ENCODE measurements at places on chromosomes 5 and 9.

DNA sequence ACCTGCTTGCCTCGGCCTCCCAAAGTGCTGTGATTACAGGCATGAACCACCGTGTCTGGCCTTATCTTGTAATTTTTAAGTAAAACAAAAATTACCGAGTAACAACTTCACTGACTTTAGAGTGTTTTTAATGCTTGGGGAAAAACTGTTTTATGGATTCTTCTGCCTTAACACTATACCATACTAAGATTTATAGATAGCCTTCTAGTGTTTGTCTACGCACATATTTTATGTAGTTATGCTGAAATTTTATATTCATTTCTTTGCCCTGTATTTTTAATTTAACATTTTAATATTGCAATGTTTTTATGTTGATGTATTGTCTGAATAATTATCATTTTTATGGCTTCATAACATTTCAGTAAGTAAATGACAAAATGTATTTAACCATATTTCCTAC lies 96.4 kb upstream of the FTMT start:
- no peak for DNase-seq

DNA sequence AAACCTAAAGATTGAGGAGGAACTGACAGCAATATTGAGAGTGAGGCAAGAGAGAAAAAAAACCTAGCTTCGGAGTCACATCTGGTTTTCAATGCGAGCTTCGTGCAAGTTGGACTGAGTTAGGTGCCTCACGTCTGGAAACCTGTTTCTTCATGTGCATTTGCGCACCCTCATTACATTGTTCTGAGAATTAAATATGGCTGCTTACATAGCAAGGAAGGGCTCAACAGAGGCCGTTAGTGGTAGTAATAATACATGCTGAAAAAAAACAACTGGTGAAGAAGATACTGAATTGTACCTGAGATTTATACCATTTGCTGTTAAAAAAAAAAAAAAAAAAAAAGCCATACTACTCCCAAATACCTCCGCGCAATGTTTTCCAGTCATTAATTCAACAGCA lies 18.6 kb downstream of the DNAJA1 start:
- no peak for DNase-seq

DNA sequence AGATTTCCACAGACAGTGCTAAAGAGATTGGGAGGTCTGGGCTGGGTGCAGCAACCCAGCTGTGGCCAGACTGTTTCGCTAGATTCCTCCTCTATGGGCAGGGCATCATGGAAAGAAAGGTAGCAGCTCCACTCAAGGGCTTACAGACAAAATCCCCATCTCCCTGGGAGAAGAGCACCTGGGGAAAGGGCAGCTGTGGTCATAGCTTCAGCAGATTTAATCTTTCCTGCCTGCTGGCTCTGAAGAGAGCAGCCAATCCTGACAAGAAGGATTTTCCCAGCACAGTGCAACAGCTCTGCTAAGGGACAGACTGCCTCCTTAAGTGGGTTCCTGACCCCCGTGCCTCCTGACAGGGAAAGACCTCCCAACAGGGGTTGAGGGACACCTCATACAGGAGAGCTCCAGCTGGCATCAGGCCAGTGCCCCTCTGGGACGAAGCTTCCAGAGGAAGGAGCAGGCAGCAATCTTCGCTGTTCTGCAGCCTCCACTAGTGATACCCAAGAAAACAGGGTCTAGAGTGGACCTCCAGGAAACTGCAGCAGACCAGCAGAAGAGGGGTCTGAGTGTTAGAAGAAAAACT lies 1379.3 kb upstream of the ACO1 start:
- DNase-seq, result no peak

DNA sequence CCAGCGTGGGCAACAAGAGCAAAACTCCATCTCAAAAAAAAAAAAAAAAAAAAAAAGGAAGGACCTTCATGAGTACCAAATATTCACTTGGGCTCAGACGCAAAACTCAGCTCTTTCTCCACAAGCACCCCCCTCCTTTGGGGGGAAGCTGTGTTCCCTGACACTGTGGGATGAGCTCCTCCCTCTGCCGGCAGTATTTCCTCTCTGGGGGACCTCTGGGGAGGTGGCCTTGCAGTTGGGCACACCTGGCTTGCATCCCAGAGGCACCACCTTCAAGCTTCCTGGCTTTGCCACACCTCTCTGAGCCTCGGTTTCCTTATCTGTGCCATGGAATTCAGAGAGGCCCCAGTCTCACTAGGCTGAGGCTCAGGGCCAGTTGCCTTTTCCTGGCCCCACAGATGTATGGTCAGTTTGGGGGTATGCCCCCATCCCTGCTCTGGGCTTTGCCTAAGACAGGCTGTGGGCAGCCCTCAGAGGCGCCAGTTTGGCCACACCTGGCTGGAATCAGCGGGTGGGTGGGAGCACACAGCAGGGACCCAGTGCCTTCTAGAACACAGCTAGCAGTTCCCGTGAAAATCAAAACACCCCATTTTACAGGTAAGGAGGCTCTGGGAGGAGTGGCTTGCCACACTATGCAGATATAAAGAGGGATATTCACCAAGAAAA lies 157.5 kb upstream of the IER5L start:
- DNase-seq, result no peak

GRCh38 chr5:107640568-107640967 lies 30.2 kb downstream of the EFNA5 start:
- DNase-seq, result no peak

DNA sequence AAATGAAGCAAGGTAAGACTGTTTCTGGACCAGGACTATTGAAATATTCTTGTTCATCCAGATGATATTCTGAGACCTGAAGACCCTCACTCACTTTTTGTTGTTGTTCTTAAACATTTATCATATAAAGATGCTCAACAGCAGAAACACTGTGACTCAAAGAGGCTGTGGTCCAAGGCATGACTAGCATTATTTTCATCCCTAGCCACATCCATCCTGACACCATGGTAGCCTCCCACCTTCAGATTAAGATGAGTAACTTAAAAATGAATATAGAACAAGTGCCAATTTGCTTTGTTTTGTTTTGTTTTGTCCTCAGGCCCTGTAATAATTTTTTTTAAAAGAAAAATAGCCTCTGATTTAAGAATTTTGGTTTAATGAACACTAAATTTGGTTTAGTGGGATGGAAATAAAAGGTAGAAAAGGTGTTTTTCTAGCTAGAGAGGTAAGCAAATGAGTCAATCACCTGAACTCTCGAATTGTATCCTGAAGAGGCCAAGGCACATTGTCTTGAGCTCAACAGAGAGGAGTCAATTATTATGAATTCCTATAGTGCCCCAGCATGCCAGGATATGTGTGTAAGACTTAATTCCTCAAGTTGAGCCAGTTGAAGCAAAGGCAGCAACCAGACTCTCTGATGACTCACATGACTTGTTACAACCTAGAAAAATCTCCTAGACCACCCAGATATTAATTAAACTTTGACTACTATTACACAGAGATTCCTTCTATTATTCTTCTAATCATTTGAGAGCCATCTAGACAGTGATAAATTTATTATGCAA lies 380.1 kb upstream of the TUSC1 start:
- no peak for DNase-seq

- no peak for DNase-seq
Observed at GRCh38 chr5:82910491-82910890, 166.7 kb downstream of the TMEM167A start.

GRCh38 chr9:18542837-18543405 lies 69.0 kb downstream of the ADAMTSL1 start:
- no peak for DNase-seq

DNA sequence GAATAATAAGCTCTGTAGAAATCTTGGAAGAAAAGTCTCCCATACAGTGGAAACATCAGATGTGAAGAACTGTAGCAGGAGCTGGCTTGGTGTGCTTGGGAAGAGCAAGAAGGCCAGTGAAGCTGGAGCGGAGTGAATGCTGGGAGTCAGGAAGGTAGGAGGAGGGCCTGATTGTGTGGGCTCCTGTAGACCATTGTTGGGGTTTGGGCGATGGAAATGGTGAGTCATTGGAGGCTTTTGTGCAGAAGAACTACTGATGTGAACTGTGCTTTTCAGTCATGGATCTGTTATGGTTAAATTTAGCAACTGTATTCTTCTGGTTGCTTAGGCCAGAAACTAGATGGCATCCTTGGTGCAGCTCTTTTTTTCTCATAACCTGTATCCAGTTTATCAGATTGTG lies 2.3 kb downstream of the ICE1 start:
- no peak for DNase-seq

DNA sequence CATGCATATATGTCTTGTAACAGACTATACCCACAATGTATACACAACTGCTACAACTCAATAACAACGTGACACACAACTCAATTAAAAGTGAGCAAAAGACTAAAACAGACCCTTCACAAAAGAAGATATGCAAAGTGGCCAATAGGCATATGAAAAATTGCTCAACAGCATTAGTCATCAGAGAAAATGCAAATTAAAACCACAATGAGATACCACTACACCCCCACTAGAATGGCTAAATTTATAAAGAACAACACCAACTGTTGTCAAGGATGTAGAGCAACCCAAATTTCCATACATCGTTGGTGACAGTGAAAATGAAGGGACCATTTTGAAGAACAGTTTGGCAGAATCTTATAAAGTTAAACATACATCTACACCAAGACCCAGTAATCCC lies 38.9 kb downstream of the GABRB2 start:
- DNase-seq, result no peak

DNA sequence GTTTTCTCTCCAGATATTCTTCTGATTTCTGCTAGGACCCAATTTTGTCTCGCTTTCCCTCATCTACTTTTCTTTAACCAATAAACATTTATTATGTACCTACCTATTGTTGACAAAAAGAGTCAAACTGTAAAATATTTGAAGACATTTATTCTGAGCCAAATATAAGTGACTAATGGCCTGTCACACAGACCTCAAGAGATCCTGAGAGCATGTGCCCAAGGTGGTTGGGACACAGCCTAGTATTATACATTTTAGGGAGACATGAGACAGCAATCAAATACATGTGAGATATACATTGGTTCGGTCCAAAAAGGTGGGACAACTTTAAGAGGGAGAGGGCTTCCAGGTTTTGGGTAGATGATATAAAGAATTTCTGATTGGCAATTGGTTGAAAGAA lies 191.8 kb downstream of the NXNL2 start:
- DNase-seq, result no peak

DNA sequence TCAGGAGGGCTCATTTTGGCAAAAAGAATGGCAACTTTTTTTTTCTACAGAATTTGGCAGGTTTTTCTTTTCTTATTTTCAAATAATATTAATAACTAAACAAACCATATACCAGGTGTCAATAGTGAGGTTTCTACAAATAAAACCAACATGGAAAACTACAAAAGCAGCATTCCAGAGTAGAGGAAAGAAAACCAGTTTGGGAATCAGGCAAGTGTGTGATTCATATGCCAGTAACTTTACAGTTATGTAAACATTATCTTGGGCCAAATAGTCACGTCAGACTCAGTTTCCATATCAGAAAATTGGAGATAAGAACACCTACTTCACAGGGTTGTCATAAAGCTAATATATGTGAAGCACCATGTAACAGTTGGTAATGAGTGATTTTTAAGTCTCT lies 51.7 kb downstream of the FBXW11 start:
- DNase-seq, result no peak

DNA sequence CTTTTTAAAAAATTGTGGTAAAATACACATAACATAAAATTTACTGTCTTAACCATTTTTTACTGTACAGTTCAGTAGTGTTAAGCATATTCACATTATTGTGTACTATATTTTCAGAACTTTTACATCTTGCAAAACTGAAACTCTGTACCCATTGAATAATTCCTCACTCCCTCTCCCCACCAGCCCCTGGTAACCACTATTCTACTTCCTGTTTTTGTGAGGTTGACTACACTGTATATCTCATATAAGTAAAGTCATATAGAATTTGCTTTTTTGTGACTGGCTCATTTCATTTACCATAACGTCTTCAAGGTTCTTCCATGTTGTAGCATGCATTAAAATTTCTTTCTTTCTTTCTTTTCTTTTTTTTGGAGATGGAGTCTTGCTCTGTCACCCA lies 87.0 kb downstream of the LNPEP start:
- no peak for DNase-seq

DNA sequence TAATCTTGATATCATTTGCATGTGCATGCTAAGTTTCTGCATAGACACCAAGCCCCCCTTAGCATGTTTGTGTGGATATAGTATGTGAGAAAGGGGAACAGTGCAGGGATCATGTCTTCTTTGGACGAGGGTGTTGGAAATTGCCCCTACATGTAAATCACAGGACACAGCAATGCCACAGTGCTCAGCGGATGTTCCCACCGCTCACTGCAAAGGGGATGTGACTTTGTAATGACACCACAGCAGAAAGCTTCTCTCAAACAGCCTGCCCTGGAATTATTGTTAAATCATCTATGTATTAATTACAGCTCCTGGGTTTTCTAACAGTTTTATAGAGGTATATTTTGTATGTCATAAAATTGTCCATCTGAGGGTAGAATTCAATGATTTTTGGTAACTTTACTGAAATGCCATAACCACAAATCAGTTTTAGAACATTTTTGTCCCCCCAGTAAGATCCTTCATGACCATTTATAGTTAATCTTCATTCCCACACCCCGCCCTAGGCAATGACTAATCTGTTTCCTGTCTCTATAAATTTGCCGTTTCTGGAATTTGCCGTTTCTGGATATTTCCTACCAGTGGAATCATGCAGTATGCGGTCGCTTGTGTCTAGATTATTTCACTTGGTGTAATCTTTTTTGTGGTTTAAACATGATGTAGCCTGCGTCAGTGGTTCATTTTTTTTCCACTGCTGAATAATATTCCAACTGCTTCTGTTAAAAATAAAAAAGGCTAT lies 648.5 kb upstream of the WWC1 start:
- DNase-seq, result no peak

GRCh38 chr9:131678499-131679111 lies 61.3 kb downstream of the RAPGEF1 start:
- peak; percentile 89 for DNase-seq

DNA sequence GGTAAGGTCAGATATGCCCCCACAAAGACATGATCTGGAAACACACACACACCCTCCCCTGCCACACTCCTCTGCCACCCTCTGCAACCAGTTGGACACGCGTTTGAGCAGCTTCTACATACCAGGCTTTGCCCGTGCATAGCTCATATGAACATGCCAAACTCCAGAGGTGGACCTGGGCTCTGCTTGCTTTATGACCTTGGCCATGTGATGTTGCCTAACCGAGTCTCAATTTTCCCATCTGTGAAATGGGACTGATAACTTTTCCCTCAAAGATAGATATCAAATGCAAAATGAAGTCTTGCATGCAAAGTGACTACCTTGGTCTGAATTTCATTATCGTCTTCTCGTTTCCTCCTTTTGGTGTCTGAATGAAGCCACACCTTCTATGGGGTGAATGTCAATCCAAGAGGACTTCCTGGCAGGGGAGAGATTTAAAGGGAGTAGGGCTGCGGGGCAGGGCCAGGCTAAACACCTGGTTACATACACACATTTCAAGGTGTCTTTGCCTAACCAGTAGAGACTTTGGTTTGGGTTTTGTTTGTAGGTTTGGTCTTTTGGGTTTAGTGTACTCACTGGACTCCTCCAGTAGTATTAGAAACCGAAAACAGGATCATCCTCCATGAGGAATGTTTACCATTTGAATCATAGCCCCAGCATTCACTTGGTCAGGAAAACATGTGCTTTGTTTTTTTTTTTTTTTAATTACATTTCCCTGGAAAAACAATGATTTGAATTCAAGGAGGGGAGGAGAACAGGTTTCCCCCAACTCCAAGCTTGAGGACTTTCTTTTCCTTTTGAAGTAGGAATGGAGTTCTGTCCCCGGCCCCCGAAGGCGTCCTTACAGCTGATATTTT lies 63.2 kb downstream of the COL27A1 start:
- no peak for DNase-seq
